ENCODE measurements at places on chromosomes 7 and 10.

- no peak for DNase-seq
Measured at GRCh38 chr7:4265066-4265465, 417.0 kb upstream of the FOXK1 start.

GRCh38 chr10:59864141-59864962, 42.0 kb downstream of the CCDC6 start:
- no peak for DNase-seq

GRCh38 chr10:112052166-112052565, 131.4 kb downstream of the GPAM start:
- no peak for DNase-seq

DNA sequence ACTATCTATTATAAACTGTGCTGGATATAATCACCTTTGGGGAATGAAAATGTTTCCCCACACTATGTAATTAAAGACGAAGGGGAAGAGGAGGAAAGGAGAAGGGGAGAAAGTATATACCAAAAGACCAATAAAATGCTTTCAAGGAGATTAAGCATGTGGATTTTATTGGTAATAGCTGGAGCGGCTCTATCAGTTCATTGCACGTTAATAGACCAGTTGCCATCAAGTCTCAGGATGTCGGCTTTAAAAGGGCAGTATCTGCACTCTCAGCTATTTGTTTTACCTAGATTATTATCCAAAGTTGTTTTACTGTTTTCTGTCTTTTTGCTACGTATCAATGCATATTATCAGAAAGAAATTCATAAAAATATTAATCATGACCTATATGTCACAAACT, 9.0 kb downstream of the ETV1 start:
- DNase-seq = no peak

DNA sequence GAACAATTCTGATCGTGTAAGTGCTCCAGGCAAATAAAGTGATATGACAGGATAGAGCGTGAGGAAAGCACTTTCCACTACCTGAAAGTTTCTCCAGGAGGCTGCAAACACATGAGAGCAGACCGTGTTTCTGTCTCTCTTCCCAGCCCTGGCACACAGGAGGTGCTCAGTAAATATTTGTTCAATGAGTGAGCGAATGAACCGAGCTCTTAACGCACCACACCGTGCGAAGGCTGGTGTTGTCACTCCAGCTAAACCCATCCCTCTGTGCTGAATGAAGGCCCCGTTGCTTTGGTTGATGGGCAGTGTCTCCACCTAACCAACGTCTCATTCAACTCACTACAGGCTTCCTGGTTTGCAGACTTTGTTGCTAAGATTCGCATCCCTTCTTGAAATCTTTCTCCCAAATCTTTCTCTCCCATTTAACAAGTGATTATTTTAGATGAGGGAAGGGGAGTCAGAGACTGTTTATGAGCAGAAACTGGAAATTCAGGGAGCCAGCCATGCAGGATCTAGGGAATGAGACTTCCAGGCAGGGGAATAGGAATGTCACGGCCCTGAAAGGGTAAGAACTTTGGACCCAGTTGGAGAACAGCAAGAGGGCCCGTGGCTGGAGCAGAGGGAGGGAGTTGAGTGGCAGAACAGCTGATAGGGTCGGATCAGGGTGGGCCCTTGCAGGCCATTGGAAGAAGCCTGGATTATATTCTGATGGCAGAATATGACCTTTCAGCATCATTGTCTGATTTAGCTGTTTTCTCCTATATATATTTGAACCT, 282.6 kb downstream of the CAMK1D start:
- no peak for DNase-seq

DNA sequence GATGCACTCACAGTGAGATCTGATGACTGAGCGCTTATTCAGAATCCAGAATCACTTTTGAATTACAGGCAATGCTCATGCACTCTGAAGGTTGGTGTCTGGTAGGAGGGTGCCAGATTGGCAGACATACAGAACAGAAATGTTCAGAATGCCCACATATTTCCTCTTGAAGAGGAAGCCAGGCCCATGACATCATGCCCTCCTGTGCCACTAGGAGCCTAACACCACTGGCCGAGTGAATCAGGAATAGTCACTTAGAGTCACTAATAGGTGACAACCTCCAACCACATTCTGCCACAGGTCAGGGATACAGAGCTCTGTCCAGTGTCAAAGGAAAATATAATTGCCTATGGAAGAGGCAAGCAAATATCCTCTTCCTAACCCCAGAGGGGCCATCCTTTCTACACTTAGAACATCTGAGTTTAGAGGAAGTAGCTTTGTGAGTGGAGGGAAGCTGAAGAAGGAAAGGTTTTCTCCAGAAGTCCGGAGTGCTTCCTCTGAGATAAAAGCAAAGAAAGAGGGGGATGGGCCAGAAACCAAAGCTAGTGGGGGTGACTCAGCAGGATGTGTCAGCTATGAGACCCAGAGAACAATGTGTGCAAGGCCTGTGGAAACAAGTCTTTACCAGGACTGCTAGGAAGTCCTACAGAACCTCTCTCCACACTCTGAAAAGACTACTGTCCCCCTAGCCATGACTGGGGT, 838.8 kb downstream of the GRID1 start:
- no peak for DNase-seq

DNA sequence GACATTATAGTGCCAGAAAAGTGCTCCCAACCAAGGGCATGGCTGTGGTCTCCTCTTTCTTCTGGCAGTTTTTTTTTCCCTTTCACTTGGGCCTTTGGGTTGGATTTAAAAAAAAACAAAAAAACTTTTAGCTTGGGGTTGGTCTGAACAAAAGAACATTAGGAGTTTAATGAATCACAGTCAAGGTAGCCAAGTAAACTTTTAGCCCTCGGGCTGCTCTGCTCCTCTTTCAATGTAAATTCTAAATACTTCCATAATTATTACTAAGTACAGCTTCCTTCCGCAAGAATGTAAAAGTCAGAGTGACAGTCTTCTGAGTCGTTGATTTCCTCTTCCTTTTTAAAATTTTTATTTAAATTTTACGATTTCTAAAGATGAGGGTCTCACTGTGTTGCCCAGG, 79.2 kb downstream of the NRF1 start:
- DNase-seq = no peak

All from CD4-positive, alpha-beta T cell treated with Interleukin-4 for 1 hour (primary cell).